ENCODE measurements at places on chromosomes 12 and 14. TPM values are rescaled to one million over a fixed set of nuclear protein-coding genes. Genes with fewer than 3 reads are reported as not detected.

DNA sequence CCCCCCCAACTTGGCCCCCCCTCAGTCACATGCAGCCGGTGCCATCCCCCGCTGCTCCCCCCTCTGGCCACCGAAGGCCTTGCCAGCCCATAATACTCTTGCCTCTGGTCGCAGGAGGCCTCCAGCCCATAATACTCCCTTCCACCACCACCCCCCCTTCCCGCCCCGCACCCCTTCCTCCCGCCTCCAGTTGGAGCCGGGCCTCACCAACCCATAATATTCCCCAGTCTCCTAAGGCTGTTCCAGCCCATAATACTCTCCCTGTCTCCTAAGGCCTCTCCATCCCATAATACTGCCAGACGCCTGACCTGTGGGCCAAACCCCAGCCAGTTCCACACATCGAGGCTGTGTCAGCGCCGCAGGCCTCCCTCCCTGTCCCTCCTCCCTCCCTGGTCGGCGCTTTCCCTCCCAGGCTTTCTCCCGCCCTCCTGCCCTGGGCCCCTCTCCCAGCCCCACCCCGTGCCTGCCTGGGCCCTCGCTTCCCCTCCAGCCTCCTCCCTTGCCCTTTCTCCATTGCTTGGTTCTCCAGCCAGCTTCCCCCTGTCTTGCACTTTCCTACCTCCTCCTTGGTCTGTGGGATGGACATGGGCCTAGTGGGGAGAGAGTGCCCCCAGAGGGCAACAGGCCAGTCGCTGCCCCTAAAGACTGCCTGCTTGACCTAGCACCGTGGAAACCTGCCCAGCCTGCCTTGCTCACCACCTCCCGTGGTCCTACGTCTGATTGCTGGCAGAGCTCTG, 6.8 kb upstream of the CHD4 start:
- H3K36me3 ChIP-seq, result no peaks in the 10 kb centered on the region
- H3K27ac ChIP-seq, result peak overlapping the region; percentile 92
- peak overlapping the region; percentile 25 for H3K4me3 ChIP-seq

DNA sequence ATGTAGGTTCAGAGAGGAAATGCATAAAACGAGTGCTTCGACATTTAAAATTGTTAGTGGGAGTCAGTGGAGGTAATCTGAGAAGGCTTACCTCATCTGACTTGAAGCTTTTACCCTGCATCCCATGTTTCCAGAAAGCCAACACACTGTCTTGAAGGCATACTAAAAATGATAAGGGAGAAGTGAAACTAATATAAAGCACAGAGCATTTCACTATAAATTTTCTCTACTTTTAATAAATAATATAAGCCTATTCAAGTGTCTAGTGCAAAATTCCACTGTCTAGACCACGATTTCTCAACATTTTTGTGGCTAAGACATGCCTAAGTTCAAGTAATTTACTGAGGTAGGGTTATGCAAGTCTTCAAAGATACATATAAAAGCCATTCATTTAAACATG, 29.1 kb upstream of the CDKL1 start:
- no peaks in the 10 kb centered on the region for H3K27me3 ChIP-seq
- no peak overlapping the region for H3K27ac ChIP-seq
- DNase-seq, result no peak
- H3K36me3 ChIP-seq, result no peaks in the 10 kb centered on the region
- H3K4me1 ChIP-seq, result no peaks in the 10 kb centered on the region

- no peaks in the 10 kb centered on the region for H3K4me1 ChIP-seq
- no peaks in the 10 kb centered on the region for H3K27me3 ChIP-seq
- no peak overlapping the region for H3K4me3 ChIP-seq
- no peak for DNase-seq
- no peak overlapping the region for H3K27ac ChIP-seq
- no peaks in the 10 kb centered on the region for H3K36me3 ChIP-seq
Measured at GRCh38 chr12:19574601-19575000, 135.3 kb downstream of the AEBP2 start.

The SMCO2 gene
- total RNA-seq, result not detected

- no peak overlapping the region for H3K4me3 ChIP-seq
- H3K27ac ChIP-seq, result no peak overlapping the region
- no peaks in the 10 kb centered on the region for H3K36me3 ChIP-seq
- H3K4me1 ChIP-seq, result no peaks in the 10 kb centered on the region
- no peak for DNase-seq
- no peaks in the 10 kb centered on the region for H3K27me3 ChIP-seq
Measured at GRCh38 chr12:126362493-126362892, 1297.3 kb downstream of the AACS start.

GRCh38 chr12:104201238-104202001, 14.2 kb upstream of the TXNRD1 start:
- no peaks in the 10 kb centered on the region for H3K4me1 ChIP-seq
- no peak overlapping the region for H3K27ac ChIP-seq
- H3K4me3 ChIP-seq, result no peak overlapping the region
- no peak for DNase-seq
